A549 treated with ZK216348 at 1 μM for 4 hours (cell line): ENCODE measurements at places on chromosomes 7 and 10. TPM values are rescaled to one million over a fixed set of nuclear protein-coding genes. Genes with fewer than 3 reads are reported as not detected.

Gene PAX4
- total RNA-seq: not detected in 5 replicates

Gene WDR86
- total RNA-seq: 0.13 to 0.23 TPM (median 0.18 TPM) in 3 of 5 replicates, not detected in the others

Gene SEMA3E
- 1.8 to 3.0 TPM (median 2.2 TPM) in 5 replicates for total RNA-seq

Gene SPDYE2B
- total RNA-seq: not detected in 5 replicates

Gene UNCX
- 0.21 TPM in 1 of 5 replicates, not detected in the others for total RNA-seq

Gene DNA2
- 5.5 to 11.7 TPM (median 10.1 TPM) in 5 replicates for total RNA-seq

Gene SORBS1
- total RNA-seq: 0.52 to 0.71 TPM (median 0.60 TPM) in 5 replicates

Gene TIAL1
- 87.9 to 124 TPM (median 89.1 TPM) in 5 replicates for total RNA-seq

Gene ESYT2
- total RNA-seq: 62.3 to 87.4 TPM (median 79.4 TPM) in 5 replicates

Gene GCK
- not detected in 5 replicates for total RNA-seq

Gene IL2RA
- total RNA-seq: not detected in 5 replicates

Gene VGF
- 8.9 to 26.8 TPM (median 17.5 TPM) in 5 replicates for total RNA-seq

Gene STAG3
- total RNA-seq: 0.06 to 0.40 TPM (median 0.21 TPM) in 5 replicates

Gene GBX1
- total RNA-seq: 0.23 TPM in 1 of 5 replicates, not detected in the others

Gene MACC1
- total RNA-seq: not detected in 5 replicates

Gene PRF1
- not detected in 5 replicates for total RNA-seq

Gene DOCK1
- 17.5 to 26.2 TPM (median 23.1 TPM) in 5 replicates for total RNA-seq

Gene SLC26A5
- not detected in 5 replicates for total RNA-seq

Gene CFAP43
- 0.19 to 0.38 TPM (median 0.27 TPM) in 4 of 5 replicates, not detected in the other for total RNA-seq

Gene FFAR4
- 0.12 to 0.33 TPM (median 0.22 TPM) in 5 replicates for total RNA-seq
